ENCODE measurements at places on chromosomes 7 and 10.
A peak's percentile ranks its signal among the peaks of the same experiment; 100 is the strongest.

DNA sequence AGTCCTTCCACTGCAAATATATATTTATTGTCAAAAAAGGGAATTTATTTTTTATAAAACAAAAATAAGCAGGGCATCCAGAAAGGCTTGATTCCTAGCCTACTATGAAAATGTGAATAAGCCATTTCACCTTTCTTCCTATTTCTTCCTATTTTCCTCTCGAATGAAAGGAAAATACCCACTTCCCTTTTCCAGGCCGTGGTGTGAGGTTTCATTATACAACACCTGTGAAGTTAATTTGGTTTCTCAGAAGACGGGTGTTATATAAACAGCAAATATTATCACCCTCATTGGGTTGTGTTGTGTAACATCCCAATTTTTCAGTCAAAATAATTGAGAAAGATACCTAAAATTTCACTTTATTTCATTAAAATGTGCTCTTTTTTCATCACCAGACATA, 214.3 kb downstream of the DGKB start:
- ATAC-seq = no peak

DNA sequence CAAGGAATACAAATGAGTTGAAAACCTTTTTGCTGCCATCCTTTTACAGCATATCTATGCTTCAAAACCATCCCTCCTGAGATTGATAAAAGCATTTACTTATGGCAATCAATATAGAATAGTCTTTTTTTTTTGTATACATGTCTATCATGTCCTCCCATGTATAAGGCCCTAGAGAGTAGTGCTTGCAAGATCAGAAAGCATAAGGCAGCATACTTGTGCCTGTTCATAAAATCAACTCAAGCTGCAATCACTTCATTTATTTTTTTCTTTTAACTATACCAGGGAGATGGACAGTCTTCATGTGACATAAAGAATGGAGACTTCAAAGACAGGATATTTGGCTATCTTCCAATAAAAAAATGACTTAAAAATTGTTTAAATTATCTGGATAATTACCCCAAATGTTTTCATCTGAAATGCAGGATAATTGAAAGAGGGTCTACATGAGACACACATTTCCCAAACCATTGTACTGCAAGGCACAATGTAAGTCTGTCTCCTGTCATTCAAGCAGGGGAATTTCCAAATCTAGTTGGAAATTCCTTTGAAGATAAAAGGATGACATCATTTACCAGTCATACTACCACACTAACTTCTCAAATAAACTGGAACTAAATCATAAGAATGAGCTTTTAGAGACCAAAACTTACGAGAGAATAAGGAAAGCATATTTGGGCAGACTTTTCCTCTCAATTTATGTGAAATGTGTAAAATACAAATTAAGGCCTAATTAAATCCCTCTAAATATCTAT, 22.5 kb downstream of the LRRN3 start:
- no peak for ATAC-seq

DNA sequence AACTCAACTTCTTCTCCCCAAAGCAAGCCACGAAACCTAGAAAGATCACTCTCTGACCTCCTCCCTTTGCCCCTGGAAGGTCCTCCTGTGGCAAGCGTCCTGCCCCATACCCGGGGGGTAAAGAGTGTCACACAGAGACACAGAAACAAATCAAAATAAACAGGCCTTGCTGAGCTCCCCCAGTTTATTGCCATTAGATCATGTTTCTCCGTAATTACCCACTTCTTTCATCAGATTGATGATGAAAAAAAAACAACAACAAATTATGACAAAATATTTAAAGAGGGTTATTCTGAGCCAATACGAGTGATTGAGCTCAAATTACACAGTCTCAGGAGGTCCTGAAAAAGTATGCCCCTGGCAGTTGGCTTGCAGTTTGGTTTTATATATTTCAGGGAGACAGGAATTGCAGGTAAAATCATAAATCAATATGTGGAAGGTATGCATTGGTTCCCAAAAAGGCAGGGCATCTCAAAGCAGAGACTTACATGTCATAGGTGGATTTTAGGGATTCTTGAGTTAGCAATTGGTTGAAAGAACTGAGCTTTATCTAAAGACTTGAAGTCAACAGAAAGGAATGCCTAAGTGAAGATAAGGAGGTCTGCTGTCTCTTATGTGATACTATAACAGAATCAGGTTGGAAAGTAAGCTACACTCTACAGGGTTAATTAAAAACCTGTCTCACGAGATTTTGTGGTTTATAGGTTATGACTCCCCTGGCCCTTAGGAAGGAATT, 86.2 kb downstream of the APBB1IP start:
- ATAC-seq = no peak

DNA sequence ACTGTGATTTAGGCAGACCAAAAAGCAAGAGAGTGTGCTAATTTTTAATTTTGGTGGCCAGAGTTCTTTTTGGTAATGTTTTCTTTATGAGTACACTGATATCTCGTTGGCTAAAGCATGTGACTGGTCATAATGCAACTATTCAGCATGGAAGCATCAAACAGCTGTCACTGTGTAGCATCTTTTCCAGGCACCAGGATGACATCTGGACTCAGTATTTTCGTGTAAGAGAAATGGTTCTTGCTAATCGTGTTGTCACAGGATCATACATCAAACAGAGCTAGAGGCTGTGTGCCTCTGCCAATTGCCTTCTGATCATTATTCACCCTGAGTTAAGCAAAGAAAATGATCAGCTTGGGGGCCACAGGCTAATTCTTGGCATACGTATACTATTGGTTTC, 118.9 kb downstream of the SND1 start:
- peak; percentile 49 for ATAC-seq

DNA sequence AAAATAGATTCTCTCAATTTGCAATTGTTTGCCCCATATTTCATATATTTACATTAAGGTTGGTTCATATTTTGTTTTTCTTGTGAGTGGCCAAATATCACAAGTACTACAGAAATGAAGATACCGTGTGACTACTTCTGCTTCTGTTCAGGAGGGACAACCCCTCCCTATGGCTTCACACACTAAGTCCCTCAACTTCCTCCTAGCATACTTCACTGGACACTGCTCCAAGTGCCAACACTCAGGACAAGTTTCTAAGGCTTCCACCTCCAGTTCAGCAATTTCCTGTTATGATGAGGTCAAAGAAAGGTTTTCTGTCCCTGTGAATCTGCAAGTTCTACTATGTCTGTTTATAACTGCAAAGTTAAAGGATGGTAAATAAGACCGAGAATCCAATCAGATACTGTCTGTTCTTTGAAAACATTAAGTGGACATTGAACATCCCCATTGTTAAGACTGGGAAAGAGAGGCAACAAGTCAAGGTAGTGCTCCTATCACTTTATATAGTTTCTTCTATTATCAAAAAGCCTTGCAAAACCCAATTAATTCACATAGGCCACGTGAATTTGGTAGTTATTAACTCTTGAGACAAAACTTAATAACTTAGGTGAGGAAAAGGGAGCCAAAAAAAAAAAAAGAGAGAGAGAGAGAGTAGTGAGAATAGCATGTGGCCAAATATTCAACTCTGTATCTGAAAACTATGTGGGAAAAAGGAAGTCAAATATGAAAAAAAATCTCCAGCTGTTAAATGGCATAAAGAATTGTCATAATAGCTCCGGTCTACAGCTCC, 81.3 kb upstream of the DKK1 start:
- ATAC-seq = no peak

GRCh38 chr7:116316838-116317628, 106.7 kb downstream of the TES start:
- peak; percentile 89 for ATAC-seq

DNA sequence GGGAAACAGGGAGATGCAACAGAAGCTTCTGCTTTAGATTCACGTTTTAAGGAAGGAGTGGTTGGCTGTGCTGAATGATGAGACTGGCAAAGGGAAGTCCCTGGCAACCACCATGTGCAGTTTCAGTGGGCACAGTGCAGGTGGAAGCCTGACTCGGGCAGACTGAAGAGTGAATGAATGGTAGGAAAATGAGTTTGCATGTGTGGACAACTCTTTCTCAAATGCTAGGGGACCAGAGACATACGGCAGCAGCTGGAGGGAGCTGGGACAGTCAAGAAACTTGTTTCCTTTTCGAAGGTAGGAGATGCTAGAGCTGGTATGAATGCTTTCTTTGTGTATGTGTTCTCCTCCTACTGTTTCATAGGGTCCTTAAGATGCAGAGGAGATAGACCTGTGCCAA, 29.0 kb downstream of the PODXL start:
- ATAC-seq = no peak

GRCh38 chr7:45979275-45980180, 58.5 kb upstream of the IGFBP3 start:
- ATAC-seq = no peak

DNA sequence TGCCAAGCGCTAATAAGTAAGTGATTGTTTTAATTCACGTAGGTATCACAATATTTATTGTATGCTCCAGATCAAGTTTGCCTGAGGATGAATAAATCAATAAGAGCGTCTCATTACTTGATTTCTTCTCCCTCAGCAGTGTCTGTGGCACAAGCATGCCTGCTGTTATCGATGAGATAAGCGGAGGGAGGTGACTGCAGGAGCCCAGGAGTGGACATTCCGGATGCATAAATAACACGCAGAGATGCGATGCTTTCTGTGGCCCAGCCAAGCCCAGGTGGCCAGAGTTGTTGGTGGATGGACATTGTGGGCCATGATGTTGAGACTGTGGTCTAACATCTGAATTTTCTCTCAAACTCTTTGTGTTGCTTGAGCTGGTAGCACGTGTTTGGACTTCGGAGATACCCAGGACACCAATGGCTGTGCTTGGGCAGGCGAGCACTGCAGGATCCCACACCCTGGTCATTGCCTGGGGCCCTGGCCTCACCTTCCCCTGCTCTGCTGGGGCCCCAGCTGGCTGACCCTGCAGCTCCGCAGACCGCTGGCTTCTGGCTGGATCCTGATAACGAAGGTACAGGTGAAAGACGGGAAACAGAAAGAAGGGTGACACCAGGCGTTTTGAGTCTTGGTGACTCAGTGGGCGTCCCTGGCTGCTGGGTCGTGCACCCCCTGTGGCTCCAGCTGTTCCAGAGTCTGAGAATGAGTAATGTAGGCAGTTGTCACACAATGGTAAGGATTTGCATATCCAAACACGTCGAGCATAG, 31.2 kb upstream of the MNX1 start:
- ATAC-seq = no peak

DNA sequence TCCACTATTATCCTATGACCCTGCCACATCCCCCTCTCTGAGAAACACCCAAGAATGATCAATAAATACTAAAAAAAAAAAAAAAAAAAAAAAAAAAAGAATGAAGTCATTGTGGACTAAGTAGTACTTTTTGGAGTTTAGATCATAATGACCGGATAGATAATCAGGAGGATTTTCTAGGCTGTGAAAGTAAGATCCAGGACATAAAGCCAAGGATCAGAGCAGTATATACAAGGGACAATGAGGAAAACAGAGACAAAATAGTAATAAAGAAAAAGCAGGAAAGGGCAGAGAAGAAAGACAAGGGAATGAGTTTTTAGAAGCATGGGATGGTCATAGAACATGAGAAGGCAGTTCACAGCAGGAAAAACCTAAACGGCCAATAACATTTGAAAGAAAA, 87.6 kb downstream of the AKAP9 start:
- ATAC-seq = no peak

DNA sequence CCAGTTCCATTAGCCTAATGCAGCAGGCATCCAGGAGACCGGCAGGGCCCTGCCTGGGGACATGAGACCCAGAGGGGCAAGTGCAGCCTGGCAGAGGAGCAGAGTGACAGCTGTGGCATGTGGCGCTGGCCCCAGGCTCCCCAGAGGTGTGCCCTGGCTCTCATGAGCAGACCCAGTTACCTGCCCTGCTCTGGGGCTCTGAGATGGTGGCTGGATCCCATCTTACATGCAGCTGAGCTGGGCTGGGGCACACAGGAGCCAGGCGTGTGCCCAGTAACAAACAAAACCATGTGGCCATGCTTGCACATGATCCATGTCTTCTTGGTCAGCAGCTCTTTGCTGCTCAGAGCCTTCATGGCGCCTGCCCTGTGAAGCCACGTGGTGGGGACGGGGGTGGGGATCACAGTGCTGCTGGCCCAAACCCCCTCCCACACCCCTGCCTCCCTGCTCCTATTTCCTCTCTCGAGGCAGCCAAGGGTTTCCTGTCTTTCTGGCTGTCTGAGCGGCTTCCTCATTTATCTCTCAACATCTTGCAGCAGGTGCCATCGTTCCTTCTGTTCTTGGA, 40.3 kb upstream of the GTF2I start:
- ATAC-seq = peak; percentile 63

GRCh38 chr10:31625566-31625965, 303.1 kb downstream of the ARHGAP12 start:
- ATAC-seq = no peak

GRCh38 chr7:131544449-131545301, 11.8 kb downstream of the PODXL start:
- peak; percentile 78 for ATAC-seq

- ATAC-seq = peak; percentile 16
These were observed 77.5 kb upstream of the EEPD1 start for GRCh38 chr7:36075561-36075960.

- ATAC-seq = peak; percentile 40
These were observed 24.4 kb downstream of the GSDME start for GRCh38 chr7:24732646-24733413.

DNA sequence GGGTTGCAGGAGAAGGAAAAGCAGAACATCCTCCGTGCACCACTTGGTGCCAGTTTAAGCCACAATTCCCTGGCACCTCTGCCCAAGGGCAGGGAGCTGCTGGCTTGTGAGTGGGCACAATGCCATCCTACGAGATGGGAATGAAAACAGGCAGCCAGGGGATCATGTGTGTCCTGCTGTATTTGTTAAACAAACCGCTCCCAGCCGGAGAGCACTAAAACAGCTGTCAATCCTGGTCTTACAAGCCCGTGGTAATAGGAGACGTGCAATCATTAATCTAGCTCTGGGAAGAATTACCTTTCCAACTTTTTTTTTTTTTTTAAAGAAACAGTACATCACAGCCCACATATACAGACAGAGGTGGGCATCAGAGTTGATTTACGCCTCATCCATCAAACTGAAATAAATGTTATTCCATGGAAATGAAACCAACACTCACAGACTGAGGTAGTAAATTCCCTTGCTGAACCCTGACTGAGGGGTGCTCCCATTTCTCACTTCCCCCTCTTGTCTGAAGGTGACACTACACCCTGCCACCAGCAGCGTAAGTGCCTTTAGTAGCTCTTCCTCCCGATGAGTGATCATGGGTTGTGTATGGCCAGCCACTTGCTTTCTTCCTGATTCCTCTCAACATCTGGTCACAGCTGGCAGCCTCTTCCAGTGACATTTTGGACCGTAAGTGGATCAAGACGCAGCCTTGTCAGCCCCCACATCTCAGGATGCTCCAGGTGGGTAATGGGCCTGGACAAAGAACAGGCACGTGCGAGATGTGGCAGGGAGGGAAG, 143.8 kb downstream of the TEX36 start:
- peak; percentile 41 for ATAC-seq

DNA sequence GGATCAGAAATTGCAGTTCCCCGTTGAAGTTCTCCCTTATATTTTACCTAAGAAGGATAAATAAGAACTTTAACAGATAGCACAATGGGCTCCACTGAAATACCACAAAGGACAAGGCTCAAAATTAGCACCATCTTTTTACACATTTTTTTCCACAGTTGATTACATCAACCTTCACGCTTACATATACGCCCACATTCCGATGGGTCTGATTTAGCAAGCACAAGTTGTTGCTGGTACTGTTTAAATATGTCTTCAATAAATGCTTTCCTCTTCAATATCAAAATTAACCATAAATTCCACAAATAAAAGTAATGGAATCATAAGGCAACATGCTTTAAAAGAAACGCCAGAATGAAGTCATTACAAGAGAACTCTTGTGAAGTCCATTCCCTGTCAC, 79.5 kb downstream of the NEBL start:
- ATAC-seq = no peak

GRCh38 chr10:101879456-101880231, 36.0 kb upstream of the KCNIP2 start:
- peak; percentile 80 for ATAC-seq

Data from motor neuron (in vitro differentiated cells).